ENCODE measurements at places on chromosomes 4 and X.

- DNase-seq = no peak
Measured at GRCh38 chr4:169489306-169489705, 123.1 kb downstream of the NEK1 start.

- DNase-seq = no peak
Measured at GRCh38 chr4:183867247-183867646, 37.9 kb upstream of the STOX2 start.

GRCh38 chr4:11197631-11198341, 230.9 kb downstream of the HS3ST1 start:
- DNase-seq = no peak

- DNase-seq = no peak
Measured at GRCh38 chr4:161767116-161767515, 396.7 kb downstream of the FSTL5 start.

DNA sequence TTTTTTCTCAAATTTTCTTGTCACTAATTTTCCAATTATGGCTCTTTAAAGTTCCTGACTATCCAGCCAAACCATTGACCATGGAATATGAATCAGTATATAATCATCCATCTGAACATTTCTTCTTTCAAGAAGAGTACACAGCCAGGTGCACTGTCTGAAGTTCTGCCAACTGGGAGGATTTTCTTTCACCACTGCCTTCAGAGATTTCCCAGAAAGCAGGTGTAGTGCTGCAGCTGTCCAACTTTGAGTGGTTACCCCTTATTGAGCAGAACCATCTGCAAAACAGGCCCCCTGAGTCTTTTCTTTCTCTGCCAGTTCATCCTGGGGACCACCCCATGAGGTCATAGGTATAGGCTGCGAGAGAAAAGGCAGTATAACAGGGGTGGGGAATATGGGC, 1213.2 kb downstream of the RAPGEF2 start:
- DNase-seq = no peak

GRCh38 chrX:71365356-71365874, 742 bp upstream of the TAF1 start:
- DNase-seq = no peak

GRCh38 chr4:48262926-48263325, 6.7 kb downstream of the TEC start:
- no peak for DNase-seq

- DNase-seq = no peak
Measured at GRCh38 chr4:168248176-168248710, 70.3 kb downstream of the DDX60 start.

- no peak for DNase-seq
Measured at GRCh38 chr4:163542275-163542674, 47.8 kb downstream of the TMA16 start.

DNA sequence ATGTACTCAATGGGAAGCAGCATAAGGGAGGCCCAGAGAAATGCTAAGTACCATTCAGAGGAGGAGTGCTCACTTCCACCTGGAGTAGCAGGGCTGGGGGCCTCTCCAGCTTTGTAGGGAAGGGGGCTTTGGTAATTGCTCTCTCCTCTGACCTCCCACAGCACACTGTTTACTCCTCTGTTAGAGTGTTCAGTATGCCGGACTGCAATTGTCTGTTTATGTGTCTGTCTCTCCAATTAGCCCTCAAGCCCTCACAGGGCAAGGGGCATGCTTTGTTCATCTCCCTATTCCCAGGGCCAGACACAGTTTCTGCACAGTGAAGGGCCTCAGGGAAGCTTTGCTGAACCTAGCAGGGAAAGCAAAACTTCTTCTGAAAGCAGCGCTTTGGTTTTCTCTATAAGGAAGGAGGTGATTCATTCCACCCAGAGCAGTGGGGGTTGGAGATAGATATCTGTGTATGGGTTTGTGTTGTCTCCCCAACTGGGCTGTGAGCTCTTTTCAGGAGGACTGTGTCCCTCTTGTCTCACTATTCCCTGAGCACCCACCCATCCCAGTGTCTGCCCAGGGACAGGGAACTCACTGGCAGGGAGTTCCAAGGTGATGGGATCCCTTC, 50.0 kb upstream of the VMA21 start:
- DNase-seq = no peak

- DNase-seq = no peak
Measured at GRCh38 chr4:126604268-126604867, 1028.4 kb upstream of the INTU start.

DNA sequence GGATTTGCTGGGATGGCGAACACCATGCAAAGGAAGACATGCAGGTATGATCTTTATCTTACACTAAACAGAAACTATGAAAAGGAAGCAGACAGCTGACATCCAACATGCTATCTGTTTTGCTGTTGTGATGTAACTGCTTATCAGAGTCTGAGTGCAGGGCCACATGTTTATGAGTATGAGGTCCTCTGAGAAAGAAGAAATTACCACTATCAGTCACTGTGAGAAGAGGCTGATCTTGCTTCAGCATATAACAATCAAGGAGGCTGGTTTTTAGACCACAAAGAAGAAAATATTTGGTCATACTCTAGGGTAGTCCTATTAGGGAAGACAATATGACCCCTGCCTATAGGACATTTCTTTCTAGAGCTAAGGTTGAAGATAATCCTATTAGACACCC, 18.5 kb downstream of the CLGN start:
- no peak for DNase-seq

GRCh38 chr4:156998500-156999174, 27.0 kb upstream of the PDGFC start:
- no peak for DNase-seq

DNA sequence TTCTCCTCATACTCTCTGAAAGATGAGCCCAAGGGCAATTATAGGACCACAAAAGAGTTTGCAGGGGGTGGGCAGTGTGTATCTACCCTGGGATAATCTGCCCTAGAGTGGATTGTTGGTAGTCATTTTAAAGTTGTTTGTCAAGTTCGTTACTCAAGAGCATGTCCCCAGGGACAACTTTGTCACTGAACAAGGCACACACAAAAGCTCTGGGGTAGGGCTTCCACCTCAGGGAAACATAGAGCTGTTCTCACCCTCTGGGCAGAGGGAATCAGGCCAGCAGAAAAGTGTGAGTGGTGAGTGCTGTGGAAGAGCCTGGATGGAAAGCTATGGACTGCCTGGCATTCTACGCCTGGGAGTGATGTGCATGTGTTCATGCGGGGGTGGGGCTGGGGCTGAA, 23.3 kb upstream of the LEF1 start:
- no peak for DNase-seq

GRCh38 chr4:151184523-151185458, 85.4 kb downstream of the RPS3A start:
- no peak for DNase-seq

DNA sequence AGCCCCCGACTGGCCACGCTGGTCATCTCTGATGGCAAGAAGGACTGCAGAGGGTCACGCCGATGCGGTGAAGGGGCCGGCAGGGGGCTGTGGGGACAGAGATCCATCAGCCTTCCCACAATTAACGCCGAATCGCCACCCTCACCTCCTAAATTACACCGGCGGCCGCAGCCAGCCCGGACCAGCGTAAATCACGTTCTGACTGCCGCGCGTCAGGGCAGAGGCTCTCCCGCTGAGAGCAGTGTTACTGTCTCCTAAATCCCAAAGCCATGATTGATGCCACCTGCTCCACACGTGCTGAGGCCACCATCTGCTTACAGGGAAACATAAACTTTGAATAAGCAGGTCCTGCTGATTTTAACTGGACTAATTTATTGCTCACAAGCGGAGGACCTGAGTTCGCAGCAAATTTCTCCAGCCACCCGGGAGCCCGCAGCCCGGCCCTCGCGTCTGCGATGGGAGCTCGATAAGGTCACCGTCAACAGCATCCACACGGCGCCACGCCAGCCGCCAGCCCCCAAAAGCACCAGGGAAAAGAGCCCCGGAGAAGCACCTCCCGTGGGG, 127.3 kb upstream of the NKX1-1 start:
- no peak for DNase-seq

DNA sequence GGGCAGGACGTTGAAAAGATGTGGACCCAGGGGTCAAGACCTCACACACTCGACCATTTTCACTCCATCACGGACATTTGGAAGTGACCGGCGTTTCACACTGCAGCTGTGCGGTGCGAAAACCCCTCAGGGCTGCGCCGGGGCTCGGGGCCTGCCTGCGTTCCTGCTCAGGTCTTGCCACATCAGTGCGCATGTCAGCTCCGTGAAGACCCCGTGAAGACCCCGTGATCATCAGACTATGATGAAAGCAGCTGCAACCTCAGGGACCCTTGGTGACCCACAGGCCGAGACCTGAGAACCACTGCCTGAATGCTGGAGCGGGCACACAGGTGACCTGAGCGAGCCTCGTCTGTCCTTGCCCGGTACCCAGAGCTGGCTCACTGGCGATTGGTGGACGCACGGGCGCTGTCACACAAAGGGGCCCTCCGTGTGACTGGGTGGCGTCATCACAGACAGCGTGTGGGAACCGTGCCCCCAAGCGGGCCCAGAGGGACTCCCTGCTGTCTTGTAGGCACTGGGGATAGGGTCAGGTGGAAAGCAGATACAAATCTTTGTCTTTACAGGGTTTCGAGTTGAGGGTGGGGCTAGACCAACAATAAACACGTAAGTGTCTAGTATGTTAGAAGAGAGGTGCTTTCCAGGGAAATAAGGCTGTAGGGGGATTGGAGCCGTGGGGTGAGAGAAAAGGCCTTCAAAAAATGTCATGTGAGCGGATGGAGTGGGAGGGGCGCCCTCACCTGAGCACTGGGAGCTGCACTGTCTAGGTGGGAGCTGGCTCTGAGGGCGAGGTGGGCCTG, 12.7 kb downstream of the MSANTD1 start:
- no peak for DNase-seq

GRCh38 chr4:146661367-146661766, 22.7 kb downstream of the POU4F2 start:
- DNase-seq = no peak

DNA sequence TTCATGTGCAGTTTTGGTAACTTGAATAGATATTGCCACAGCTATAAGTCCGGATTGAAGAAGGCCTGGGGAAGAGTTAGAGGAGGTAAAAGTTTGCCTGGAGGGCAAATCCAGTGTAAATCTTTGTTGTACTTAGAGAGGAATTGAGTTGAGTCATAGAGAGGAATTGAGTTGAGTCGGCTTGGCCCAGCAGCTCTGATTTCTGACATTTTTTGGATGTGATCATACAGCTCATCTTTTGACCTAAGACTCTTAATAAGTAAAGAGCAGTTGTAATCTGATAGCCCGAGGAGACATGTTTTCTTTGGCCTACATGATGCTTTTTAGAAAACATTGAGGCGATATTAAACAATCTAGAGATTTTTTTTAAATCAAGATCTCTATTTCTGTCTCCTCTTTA, 3.9 kb downstream of the KIT start:
- no peak for DNase-seq
